BJ (cell line): ENCODE measurements at places on chromosomes 3 and 15. TPM values are rescaled to one million over a fixed set of nuclear protein-coding genes. Genes with fewer than 3 reads are reported as not detected.

DNA sequence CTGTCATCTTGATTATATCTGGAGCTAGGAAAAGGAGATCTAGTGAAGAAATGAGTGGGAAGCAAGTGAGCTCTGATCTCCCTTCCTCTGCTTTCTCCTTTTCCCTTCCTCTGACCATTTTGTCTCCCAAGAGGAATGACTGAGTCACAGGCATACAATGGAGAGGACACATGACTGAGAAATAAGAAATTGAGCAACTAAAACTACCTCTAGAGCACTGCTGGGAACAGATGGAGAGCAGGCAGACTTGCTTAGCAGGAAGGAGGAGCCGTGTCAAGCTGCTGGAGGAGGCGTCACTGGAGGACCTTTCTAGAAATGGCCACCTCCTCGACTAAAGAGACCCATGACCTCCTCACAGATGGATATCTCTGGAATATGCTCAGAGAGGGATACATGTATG lies 66.9 kb upstream of the MYO5C start:
- DNase-seq, result no peak

The LEKR1 gene
- polyA plus RNA-seq, result 0.12 and 0.53 TPM in 2 replicates

DNA sequence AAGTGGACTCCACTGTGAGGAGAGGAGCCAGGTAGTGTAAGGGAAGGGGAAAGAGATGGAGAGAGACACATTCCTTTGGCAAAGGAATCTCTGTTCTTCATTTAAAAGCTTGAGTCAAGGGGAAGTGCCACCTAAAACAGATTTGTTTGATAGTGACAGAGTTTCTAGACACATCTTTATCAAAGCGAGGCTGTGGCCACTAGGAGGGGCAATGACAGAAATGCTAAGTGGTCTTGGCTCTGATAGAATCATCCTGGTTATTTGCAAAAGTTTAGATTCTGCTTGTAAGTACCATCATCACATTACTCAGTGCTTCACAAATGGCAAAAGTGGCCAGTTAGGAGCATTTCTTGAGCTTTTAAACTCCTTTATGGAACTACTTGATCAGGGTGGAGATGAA lies 261.4 kb downstream of the CNTN3 start:
- DNase-seq, result no peak

The MESP2 gene
- polyA plus RNA-seq, result 0.28 and 0.39 TPM in 2 replicates

The GOLGA8N gene
- 1.9 and 2.9 TPM in 2 replicates for polyA plus RNA-seq

The OXSM gene
- 10.6 and 15.9 TPM in 2 replicates for polyA plus RNA-seq

GRCh38 chr3:134614955-134615354 lies 35.9 kb downstream of the KY start:
- DNase-seq, result no peak

The STRIT1 gene
- polyA plus RNA-seq, result not detected in 2 replicates

DNA sequence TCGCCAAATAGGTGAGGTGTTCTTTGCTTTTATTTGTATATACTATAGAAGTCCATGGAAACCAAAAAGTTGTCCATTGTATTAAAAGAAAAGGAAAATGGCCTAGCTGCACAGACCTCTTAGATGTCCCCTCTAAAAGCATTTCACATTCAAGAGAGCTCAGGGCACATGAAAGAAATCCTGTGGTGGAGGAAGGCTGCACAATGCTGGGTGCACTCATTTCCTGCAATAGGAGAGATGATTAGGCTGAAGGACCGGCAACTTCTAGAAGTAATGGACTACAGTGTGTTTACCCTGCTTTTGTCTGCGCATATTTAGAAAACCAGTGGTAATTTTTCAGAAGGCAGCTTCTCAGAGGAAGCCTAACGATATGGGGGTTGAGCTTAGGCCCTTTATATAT lies 25.4 kb downstream of the PPM1L start:
- no peak for DNase-seq

The GP5 gene
- 0.02 TPM in 1 of 2 replicates, not detected in the other for polyA plus RNA-seq

GRCh38 chr15:65918357-65918920 lies 49.1 kb downstream of the RAB11A start:
- no peak for DNase-seq

The THPO gene
- polyA plus RNA-seq, result 0.20 and 0.36 TPM in 2 replicates

The CDHR4 gene
- polyA plus RNA-seq, result not detected in 2 replicates

DNA sequence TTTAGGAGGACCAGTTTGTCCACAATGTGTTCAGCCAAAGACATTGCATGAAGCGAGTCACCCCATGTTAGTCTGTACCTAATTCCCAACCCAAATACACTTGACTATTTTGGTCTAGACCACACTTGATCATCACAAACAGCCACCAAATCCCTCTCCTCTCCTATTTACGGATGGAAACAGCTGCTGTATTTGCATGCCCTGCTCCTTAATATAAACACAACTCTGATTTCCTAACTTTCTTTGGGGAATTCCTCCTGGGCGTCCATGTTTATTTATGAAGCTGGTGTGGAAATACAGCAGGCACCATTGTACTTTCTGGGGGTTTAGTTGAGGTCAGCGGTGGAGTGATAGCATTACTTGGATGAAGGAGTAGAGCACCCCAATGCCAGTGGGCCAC lies 235.2 kb downstream of the TLE3 start:
- DNase-seq, result no peak

DNA sequence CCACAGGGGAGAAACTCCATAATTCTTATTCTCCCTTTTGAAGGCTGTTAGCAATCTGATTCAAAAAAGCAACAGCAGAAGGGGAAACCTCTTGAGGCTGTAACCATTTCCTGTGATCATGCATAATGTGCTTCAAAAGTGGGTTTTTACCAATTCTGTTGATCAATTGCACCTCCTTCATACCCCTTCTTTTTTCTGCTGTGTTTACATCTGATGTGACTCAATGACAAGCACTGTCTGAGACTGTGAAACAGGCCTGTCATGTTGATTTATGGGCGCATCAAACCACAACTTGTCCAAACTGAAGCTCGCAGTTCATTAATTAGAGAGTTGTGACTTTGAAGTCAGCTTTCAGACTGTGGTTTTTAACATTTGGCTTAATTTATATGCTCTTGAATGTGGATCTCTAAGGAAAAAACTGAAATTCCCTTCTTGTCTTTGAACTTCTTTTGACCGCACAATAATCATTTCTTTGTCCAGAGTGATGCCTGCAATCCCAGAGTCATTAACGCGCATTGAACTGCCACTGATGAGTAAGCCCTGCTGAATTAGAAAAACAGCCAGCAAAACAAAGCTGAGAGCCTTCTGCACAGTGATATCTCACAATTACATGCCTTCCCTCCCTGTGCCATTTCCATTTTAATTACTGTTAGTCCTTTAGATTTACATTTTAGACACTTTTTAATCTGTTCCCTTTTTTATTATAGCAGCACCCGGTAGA lies 532.8 kb downstream of the FOXP1 start:
- no peak for DNase-seq

- DNase-seq, result peak; percentile 84
Observed at GRCh38 chr3:143070977-143071551, 48.5 kb upstream of the CHST2 start.

The CMSS1 gene
- polyA plus RNA-seq, result 6.7 and 12.4 TPM in 2 replicates

The STRA6 gene
- polyA plus RNA-seq, result 8.9 and 10.9 TPM in 2 replicates

The SLC12A1 gene
- not detected in 2 replicates for polyA plus RNA-seq
